Progenitor cell of endocrine pancreas (in vitro differentiated cells): ENCODE measurements at places on chromosomes 3 and 15. TPM values are rescaled to one million over a fixed set of nuclear protein-coding genes. Genes with fewer than 3 reads are reported as not detected.

Gene GXYLT2
- 6.0 and 7.4 TPM in 2 replicates for total RNA-seq

Gene FAM3D
- not detected in 2 replicates for total RNA-seq

Gene CHD2
- total RNA-seq, result 145 and 159 TPM in 2 replicates

Gene GP9
- not detected in 2 replicates for total RNA-seq

Gene CPLX3
- total RNA-seq, result not detected in 2 replicates

Gene FOXL2
- total RNA-seq, result 0.09 and 0.12 TPM in 2 replicates
